ENCODE measurements at places on chromosomes 11 and 22. TPM values are rescaled to one million over a fixed set of nuclear protein-coding genes. Genes with fewer than 3 reads are reported as not detected.

The TSGA10IP gene
- 0.57 TPM for total RNA-seq

The IFITM10 gene
- 0.38 TPM for total RNA-seq

DNA sequence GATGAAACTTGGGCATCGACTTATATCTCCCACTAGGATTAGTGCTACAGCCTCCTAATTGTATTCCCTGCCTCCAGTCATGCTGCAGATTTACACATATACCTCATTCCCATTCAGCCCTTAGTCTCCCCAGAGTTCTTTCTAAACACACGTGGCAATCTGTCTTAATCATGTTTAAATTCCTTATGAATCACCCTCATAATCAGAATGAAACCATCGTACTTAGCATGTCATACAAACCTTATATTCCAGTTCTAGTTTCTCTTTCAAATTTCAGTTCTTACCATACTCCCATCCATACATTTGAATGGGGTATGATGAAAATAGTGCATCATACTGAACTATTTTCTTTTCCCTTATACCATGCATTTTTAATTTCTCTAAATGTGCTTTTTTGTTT, 6.0 kb upstream of the OR10A2 start:
- ATAC-seq = no peak

The SOX10 gene
- 1.5 TPM for total RNA-seq

- no peak for ATAC-seq
These were observed 55.9 kb downstream of the PPFIA1 start for GRCh38 chr11:70326365-70326811.

The EXPH5 gene
- 17.3 TPM for total RNA-seq

DNA sequence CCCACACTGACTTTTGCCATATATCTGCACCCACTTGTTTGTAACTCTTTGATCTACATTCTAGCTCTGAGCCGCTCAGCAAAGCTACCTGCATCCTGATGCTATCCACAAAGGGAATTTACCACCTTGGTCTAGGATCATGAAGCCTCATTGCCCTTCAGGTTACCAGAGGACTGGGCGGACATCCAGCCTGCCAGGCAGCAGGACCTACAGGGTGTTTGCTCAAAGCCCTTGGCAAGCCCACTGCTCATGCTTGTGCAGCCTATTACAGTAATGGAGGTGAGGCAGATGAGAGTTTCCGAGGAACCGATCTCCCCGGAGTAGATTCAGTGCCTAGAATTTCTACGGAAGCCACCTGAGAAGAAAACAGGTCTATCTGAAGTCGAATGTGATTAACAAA, 417.2 kb downstream of the OPCML start:
- no peak for ATAC-seq

DNA sequence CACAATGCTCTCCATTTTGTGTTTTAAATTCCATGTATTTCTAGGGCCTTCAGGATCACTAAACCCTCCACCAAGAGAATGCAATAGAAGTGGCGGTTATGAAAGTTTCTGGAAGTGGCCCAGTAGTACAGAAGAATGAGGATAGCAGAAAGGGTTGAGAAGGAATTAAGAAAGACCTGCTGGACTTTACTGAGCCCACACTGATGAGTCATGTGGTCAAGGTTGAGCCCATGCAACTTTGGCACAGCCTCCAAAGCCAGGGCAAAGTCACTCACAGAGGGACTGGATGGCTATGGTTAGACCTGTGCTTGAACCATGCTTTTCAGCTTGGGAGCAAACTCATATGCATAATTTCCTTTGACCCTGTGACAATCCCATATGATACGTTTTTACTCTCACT, 102.9 kb upstream of the PLET1 start:
- no peak for ATAC-seq

- ATAC-seq = peak; percentile 48
These were observed 7.5 kb downstream of the TSPAN4 start for GRCh38 chr11:849951-850774.

GRCh38 chr22:48753752-48754517, 1073.7 kb downstream of the BRD1 start:
- no peak for ATAC-seq

DNA sequence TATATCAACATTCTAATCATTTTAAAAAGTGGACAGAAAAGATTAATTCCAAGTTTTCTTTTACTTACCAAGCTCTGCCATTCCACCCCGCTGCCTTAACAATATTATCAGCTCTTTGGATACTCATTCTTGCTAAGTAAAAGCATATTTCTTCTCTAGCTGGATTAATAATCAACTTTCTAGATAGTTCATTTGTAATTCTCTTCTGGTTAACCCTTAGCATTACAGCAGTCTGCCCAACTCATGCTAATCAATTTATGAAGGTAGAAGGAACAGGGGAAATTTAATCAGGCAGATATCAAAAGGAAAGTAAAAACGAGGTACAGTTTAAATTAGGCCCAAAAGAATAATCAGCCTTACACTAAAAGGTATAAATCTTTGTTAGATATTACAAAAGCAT, 41.0 kb upstream of the SOX6 start:
- ATAC-seq = no peak

The JHY gene
- 1.6 TPM for total RNA-seq

GRCh38 chr11:78030429-78031325, 7.6 kb upstream of the KCTD14 start:
- peak; percentile 70 for ATAC-seq

DNA sequence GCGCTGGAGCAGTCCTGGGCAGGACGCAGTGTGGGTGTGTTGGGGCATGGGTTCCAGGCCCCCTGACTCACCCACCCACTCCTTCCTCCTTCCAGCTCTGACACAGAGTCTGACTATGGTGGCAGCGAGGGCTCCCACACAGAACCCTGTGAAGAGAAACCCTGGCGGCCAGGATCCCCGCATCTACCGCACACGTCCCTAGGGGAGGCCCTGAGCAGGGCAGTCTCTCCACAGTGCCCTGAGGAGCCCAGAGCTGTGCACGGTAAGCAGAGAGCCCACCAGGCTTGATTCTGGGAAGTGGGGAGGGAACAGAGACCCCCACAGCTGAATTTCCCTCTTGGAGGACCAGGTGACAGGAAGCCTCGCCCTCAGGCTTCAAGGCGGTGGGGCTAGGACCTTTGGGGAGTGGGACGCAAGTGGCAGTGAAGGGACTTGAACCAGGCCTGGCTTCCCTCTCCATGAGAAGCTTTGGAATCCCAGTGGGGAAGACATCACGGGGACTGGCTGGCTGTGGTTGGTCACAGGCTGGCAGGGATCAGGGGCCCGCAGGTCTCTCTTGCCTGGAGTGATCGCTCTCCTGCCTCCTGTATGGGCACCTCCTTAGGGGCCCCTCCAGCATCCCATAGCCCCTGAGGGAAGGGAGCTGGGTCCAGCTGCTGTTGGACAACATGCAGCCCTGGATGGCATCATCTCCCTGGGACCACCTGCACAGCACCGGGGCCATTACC, 96.4 kb upstream of the PARVA start:
- ATAC-seq = no peak

- no peak for ATAC-seq
These were observed 87.6 kb upstream of the LINC01488 start for GRCh38 chr11:69393865-69394233.

- ATAC-seq = no peak
These were observed 12.0 kb upstream of the MMP1 start for GRCh38 chr11:102809971-102810370.

GRCh38 chr11:6067502-6067901, 36.9 kb upstream of the OR56A1 start:
- ATAC-seq = no peak

GRCh38 chr11:124916370-124916710, 2.7 kb upstream of the HEPN1 start:
- ATAC-seq = no peak

The ZNF408 gene
- 11.1 TPM for total RNA-seq

- ATAC-seq = no peak
These were observed 66.5 kb downstream of the SLC35F2 start for GRCh38 chr11:107792049-107792443.

The ZNF215 gene
- total RNA-seq = 12.3 TPM

DNA sequence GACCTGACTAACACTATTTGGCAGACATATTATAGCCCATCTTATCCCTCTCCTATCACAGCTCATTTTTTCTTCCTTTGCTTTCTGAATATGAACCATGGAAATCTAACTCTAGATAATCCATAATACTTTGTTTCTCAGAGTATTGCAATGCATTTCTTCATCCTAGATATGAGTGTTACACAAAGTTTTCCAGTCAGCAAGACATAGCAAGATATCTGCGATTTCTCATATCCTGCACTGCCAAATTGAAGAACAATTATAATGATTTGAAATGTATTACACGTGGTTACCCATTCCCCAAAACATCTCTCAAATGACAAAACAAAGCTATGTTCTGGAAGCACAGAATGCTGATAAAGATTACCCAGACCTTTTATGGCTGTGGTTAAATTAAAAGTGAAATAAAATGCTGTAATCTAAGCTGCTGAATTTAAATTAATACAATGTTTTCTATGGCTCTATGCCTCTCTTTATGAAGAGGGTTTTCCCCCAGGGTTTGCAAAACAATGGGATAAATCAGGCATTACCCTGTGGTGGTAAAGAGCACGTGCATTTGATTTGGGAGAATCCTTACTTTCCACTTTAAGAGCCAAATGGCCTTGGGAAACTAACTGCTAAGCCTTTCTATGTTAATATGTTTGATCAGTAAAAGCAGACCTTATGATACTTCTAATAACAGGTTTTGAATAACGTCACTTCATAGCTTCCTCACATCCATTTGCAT, 1291.0 kb upstream of the CNTN5 start:
- ATAC-seq = no peak

The SCO2 gene
- total RNA-seq = 0.97 TPM

DNA sequence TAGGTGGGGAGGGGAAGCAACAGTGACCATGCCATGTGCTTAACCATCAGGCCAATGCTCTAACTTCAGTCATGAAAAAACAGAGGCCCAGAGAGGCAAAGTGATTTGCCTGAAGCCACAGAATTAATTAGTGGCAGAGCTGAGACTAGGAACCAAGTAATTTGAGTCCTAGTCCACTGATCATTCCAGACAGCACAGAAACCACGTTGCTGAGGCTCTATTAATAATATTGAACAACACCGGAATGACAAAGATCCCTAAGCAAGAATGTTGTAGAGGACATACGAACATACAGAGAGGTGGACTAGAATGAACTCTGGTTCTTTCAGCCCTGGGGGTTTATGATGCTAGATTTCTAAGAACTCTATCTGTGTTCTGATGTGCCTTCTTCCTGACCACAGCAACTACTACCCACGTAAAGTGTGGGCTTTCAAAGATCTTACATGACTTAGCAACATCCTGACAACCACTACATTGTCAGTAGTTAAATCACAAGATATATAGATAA, 92.3 kb downstream of the GAB2 start:
- ATAC-seq = no peak

DNA sequence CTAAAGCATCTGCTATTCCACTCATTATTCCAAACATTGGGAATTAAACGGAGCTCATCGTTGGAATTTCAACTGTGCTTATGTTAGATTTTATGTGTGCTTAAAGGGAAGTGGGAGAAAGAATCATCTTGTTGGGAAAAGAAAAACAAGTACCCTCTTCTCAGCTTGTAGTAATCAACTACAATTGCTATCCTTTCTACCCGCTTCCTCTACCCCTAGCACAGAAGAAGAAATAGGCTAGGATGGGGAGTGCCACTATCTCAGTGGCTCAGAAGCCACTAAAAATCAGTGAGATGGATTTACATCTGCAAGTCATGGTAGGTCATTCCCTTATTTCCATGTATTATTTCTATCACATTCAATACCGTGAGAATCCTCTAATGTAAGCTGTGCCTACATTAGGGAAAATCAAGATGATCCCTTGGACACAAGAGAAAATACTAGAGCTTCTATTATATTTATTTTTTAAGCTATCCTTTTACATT, 97.9 kb upstream of the CD44 start:
- ATAC-seq = no peak

- ATAC-seq = no peak
These were observed 1.9 kb downstream of the RDX start for GRCh38 chr11:110294509-110294908.

DNA sequence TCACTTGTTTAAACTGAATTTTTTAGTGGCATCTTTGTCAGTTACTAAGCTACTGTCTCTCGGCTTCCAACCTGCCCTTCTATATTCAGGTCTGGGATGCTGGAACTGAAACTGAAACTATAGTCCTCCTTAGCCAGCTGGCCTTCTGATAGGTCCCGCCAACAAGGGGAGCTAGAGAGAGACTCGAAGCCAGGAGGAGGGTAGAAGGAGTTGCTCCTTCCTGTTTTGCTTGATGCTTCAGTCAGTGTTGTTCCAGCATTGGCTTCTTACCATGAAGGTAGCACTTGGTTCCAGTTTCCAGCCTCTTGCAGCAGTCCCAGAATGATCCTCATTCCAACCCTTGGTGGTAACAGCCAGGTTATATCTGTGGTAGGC, 32.9 kb upstream of the HORMAD2 start:
- ATAC-seq = peak; percentile 16

GRCh38 chr22:39185601-39186012, 33.1 kb upstream of the CBX7 start:
- peak; percentile 96 for ATAC-seq

DNA sequence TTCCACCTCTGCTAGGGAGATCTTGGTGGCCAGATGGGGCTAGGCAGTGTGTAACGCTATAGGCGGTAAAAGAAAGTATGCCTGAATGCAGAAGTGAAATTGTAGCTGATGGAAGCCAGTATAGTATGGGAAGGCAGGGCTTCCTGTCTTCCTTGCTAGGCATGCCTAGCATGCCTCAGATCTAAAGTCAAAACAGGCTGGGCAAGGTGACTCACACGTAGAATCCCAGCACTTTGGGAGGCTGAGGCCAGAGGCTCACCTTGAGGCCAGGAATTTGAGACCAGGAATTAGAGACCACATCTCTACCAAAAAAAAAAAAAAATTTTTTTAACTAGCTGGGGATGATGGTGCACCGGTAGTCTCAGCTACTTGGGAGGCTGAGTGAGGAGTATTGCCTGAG, 281.7 kb upstream of the MTNR1B start:
- ATAC-seq = no peak

The OR8D1 gene
- total RNA-seq = not detected

GRCh38 chr11:62461740-62462507, 43.1 kb downstream of the SCGB1A1 start:
- peak; percentile 93 for ATAC-seq

The SCYL1 gene
- total RNA-seq = 65.4 TPM

The SLC22A8 gene
- 0.26 TPM for total RNA-seq

DNA sequence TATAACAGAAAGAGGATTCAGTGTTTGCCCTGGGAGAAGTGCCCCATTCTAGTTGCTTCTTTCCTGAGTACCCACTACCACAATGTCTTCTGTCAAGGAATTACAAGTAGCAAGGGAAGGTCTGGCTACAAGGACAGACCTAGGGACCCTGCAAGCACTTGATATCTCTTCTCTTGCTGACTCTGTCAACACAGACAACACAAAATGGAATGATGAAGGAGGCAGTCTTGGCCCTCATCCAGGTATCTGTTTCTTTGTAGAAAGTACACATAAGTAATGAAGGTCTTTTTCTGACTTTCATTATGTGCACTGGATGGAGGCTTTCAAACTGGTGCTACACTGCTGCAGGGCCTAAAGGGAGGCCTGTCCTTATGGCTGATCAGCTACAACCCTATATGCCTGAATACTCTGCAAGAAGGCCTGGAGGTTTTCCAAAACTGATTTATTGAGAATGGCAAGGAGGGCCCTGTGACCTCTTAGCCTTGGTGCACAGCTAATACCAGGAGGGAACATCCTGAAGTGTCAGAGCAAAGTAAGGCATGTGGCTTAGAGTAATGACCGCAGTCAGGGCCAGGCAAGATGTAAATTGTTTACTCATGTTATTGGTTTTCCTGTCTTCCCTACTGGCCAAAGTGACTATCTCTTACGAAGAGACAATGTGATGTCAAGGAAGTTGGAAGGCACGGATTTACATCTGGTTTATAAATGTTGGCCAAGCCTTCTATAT, 31.2 kb downstream of the GAB2 start:
- ATAC-seq = no peak

- no peak for ATAC-seq
These were observed 71.6 kb downstream of the SBF2 start for GRCh38 chr11:10222399-10222798.

The SCGB1C1 gene
- not detected for total RNA-seq

The SYCE3 gene
- total RNA-seq = not detected
